Kidney capillary endothelial cell (primary cell): ENCODE measurements at places on chromosomes 7 and 10.
A peak's percentile ranks its signal among the peaks of the same experiment; 100 is the strongest.

- no peak for DNase-seq
Measured at GRCh38 chr7:88449410-88449809, 142.7 kb upstream of the STEAP4 start.

DNA sequence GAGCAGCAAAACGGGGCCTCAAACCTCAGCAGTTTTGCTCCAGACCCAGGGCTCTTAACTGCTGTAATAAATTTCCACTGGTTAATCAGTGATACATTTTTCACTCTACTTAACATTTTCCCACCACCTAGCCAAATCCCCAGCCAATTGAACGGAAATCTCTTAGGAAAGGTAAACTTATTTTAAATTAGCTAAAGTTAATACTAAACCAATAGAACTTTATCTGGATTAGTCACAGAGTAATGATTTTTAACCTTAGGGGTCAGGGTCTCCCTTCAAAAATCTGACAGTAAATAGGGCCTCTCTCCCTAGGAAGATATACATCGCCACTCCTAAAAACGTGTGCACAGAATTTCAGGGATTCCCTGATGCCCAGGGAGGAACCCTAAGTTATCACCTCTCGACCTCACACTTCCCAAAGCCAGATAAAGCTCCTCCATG lies 87.4 kb upstream of the KMT2E start:
- no peak for DNase-seq

GRCh38 chr7:45407730-45408408 lies 166.3 kb upstream of the ADCY1 start:
- DNase-seq, result no peak

DNA sequence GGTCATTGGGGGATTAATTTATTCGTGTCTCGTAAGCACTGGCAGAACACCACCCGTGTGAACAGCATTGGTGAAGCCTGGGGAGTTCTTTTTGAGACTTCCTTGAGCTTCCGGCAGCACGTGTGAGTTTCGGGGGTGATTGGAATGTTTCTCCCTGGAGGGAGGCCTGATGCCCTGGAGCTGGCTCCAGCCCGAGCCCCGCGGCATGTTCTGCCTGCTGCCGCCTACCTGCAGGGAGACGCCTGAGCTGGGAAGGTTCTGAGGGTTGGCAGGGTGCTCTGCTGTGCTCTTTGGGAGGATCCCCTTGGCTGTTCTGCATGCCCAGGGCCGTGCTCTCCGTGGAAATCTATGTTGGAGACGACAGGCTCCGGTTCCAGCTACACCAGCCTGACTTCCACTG lies 159.3 kb downstream of the MGMT start:
- no peak for DNase-seq

- DNase-seq, result no peak
Measured at GRCh38 chr10:65041307-65041706, 1520.1 kb downstream of the REEP3 start.

- DNase-seq, result no peak
Measured at GRCh38 chr10:28849821-28850220, 172.5 kb downstream of the BAMBI start.

GRCh38 chr7:47818796-47819606 lies 129.3 kb downstream of the PKD1L1 start:
- DNase-seq, result peak; percentile 68

DNA sequence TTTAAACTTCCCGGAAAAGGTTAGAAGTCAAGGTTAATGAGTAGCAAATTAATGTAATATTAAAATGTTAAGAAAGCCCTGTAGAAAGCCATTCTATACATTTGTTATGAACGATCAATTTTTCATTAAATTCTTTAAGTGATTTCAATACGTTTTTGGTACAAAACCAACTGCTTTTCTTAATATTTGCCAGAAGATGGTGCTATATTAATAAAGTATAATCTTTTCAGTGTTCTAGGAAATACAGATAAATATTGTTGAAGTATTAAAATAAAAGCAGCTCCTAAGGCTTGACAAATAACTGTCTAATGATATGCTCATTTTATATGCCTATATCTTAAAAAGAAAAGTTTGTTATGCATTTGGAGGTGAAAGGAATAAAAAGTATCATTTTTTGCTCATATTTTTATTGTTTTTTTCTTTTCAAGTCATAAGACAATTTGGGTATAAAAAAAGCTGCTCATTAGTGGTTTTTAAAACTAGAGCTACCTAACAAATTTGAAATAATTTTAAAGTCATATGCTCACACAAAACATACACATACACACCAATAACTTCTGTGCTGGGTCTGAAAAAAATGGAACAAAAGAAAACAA lies 130.3 kb upstream of the POT1 start:
- peak; percentile 48 for DNase-seq

DNA sequence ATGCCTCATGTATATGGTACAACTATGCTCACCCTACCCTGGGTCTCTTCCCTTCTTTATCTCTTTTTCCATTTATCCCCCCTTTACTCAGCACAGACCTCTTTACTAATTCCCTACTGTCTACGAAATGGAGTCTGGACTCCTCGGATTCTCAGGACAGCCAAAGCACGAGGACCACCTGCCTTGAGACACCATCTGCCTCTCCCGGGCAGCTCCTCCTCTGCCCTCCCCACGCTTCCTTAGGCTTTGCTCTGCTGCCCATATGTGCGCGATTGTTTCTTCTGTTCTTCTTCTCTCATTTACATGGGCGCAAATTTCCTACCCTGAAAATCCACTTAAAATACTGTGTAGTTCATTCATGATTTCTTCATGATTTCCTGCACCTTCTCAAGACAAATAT lies 62.7 kb upstream of the STK17A start:
- no peak for DNase-seq

- DNase-seq, result no peak
Measured at GRCh38 chr7:86760236-86760635, 116.5 kb downstream of the GRM3 start.

- no peak for DNase-seq
Measured at GRCh38 chr7:33062023-33062781, at the start of gene NT5C3A. TSS of gene NT5C3A (minus strand) at chr7:33062776. CDS start at chr7:33062705, 71 bp downstream.

- no peak for DNase-seq
Measured at GRCh38 chr10:49610458-49611165, 502 bp downstream of the SLC18A3 start.

DNA sequence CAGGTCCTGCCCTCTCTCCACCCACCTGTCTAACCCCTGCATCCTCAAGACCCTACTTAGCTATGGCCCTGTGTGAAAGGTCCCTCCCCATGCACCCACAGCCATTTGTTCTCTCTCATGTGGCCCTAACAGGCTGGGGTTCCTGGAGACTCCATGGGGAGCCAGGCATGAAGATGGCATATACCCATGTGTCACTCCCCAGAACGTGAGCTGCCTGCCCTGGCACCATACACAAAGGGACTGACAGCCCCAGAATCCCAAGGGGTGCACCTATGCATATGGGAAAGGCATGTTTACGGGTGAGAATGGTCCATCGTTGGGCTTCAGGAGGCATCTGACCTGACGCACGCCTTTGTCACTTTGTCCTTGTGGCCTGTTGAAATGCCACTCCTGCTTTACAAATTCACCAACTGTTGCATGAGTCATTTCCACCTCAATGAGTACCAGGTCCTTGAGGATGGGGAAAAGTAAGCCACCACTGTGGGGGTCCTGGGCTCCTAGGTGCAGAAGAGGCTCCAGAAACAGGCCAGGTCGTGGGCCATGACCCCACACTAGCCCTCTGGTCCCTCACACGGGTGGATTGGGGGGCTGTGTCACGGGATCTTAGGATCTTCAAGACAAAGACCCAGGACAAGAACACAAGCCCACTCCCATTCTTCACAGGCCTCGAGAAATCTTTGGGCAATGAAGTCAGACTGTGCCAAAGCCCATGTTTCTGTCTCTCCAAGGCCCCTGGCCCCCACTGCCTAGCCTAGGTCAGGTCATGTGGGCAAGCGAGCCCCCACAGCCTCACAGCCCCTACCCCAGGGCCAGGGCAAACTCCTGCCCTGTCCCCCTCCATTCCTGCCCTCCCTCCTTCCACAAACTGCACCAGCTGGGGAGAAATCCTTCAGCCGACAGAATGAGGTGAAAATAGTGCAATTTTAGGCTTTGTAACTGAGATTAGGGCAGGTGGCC lies 8.6 kb downstream of the GPRIN2 start:
- DNase-seq, result no peak

DNA sequence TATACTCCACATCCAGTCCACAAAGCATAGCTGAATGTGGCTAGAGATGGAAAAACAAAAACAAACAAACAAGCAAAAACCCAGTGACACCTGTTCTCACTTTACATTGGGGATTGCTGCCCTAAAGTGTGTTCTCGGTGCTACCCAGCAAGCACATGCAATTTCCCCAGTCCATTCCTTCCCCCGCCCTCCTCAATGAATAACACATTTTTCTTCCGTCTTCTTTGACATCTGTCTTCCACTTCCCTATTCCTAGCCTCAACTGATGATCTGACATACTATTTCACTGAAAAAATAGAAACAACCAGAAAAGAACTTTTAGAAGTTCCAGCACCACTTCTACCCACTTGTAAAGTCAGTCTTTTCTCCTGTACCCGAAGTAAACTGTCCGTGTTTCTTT lies 147.1 kb downstream of the MALRD1 start:
- DNase-seq, result no peak

GRCh38 chr10:34504534-34504933 lies 310.6 kb downstream of the PARD3 start:
- no peak for DNase-seq

DNA sequence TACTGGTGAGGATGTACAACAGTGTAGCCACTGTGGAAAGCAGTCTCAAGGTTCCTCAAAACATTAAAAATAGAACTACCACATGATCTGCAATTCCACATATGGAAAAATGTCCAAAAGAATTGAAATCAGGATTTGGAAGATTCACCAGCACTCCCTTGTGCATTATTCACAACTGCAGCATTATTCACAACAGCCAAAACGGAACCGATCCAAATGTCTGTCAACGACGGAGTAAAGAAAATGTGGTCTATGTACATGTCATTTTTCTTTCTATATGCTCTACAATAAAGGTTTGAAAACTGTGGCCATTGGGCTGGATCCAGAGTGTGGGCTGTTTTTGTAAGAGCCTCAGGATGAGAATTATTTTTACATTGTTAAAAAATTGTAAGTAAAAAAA lies 1206.1 kb upstream of the CELF2 start:
- no peak for DNase-seq

DNA sequence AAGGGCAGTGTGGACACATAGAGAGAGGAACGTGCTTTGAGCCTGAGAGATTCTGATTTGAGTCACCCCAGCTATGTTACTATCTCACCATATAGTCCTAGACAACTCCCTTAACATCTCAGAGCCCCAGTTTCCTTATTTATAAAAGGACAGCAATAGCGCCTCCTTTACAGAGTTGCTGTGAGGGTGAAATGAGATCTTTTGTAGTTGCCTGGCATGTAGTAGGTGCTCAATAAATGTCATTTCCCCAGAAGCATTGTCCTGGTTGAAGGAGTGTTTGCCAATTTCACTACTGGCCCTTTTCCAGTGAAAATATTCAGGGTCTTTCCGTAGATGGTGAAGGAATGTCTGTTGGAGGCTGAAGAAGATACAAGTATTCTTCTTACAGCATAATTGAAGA lies 51.3 kb upstream of the FAM180A start:
- DNase-seq, result no peak

GRCh38 chr10:75176046-75176445 lies 34.5 kb upstream of the VDAC2 start:
- no peak for DNase-seq

DNA sequence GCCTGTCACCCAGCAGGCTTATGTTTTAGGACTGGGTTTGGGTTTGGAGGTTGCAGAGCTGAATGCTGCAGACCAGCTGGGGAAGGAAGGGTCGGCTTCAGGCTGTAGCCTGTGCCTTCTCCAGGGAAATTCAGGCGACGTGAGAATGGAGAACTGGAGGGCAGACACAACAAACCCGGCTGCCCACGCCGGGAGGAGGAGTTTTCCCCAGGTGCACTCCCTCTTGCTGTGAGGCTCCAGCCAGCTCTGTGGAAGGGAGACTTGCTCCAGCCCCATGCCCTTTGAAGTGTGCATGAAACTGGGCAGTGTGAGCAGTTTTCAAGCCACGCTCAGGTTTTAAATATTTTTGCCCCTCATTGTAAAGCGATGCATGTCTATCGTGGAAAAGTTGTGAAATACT lies 279.1 kb downstream of the CCSER2 start:
- DNase-seq, result no peak
